Caco-2 (cell line): ENCODE measurements at places on chromosomes 2 and 18.

- peak; percentile 78 for DNase-seq
These were observed 26.5 kb downstream of the MDH1 start for GRCh38 chr2:63614983-63615945.

DNA sequence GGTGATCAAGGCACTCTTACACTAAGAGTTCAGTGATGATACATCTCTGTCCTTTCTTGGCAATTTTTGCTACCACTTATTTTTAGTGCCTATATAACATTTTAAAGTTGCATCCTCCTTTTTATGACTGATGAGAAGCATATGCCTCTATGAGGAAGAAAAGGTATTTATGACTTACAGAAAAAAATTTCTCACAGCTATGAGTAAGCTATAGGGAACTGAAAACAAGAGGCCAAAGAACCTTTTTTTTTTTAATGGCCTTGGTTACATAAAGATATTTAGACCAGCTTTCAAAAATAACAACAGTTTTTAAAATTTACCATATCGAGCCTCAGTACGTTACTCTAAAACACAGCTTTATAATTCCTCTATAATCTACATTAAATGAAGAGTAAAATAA lies 21.3 kb downstream of the MBD5 start:
- DNase-seq, result no peak

DNA sequence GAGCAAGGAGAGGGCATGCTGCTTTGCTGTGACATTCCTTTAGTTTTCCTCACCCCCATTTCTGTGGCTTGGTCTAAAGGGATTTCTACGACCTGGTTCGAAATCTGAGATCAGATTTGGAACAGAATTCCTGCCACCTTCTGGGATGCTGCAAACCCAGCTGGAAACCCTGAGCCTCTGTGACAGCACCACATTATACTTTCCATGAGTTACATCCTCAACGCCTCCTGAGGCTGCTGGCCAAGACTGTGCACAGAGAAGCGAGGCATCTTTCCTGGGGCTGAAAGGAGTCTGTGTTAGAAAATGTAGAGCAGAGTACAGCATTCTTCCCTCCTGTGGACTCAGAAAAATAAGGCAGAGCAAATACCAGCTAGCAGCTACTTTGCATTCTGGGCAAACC lies 138.1 kb upstream of the CHAC2 start:
- no peak for DNase-seq

DNA sequence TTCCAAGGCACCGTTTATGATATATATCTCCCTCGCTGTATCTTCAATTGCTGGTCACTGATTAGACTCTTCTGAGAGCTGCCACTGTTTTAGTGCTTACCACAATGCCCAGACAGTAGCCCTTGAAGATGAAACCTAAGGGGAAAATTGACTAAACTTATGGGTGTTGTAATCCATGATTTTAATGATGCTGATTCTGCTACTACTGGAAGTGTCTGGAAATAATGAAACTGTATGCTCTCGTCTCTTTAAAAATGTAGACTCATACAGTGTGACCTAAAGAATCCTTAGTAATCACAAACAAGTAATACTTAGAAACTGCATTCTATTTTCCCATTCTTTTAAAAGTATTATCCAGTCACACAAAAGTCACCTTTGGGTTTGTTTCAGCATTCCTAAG lies 5.5 kb upstream of the SLC8A1 start:
- no peak for DNase-seq

DNA sequence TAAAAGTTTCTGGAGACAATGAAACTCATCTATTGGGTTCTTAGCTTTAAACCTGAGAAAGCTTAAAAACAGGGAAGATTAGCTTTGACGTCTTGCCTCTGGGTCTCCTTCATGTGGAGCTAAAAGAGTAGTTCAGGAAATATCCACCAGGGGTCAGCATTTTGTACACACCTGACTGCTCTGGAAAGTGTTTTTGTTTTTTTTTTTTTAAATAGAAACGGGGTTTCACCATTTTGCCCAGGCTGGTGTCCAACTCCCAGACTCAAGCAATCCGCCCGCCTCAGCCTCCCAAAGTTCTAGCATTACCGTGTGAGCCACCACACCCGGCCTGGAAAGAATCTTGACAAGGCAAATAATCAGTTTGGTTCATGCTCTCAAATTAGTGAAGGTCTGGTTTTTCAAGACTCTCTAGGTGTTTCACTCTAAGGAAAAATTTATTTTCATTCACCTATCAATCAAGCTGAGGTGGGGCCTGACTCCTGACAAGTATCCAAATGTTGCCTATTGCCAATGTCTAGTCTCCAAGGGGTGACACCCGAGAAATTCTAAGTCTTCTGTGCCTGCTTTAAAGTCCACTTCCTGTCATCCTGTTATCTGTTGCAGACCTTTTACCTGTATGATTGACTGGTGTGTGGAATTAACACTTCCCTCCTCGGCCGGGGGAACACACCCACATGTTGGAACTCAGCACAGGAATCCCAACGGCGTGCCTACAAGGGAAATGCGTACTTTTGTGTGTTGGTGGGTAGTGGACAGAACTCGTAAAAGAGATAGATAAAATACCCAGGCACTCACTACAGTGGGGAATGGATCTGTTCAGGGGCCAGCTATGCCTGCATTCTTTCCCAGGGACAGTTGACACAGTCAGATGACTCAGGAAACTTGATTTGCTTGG lies 11.3 kb downstream of the IL1RN start:
- peak; percentile 67 for DNase-seq
